ENCODE measurements at places on chromosomes 11 and 22.

GRCh38 chr11:22049276-22049675 lies 143.6 kb upstream of the ANO5 start:
- DNase-seq, result no peak

GRCh38 chr11:43578346-43579170 lies 102.0 kb upstream of the HSD17B12 start:
- no peak for DNase-seq

GRCh38 chr11:60251485-60252212 lies 8.7 kb upstream of the MS4A4E start:
- peak; percentile 28 for DNase-seq

- peak; percentile 31 for DNase-seq
Observed at GRCh38 chr22:19962246-19962908, 20.8 kb upstream of the TXNRD2 start.

DNA sequence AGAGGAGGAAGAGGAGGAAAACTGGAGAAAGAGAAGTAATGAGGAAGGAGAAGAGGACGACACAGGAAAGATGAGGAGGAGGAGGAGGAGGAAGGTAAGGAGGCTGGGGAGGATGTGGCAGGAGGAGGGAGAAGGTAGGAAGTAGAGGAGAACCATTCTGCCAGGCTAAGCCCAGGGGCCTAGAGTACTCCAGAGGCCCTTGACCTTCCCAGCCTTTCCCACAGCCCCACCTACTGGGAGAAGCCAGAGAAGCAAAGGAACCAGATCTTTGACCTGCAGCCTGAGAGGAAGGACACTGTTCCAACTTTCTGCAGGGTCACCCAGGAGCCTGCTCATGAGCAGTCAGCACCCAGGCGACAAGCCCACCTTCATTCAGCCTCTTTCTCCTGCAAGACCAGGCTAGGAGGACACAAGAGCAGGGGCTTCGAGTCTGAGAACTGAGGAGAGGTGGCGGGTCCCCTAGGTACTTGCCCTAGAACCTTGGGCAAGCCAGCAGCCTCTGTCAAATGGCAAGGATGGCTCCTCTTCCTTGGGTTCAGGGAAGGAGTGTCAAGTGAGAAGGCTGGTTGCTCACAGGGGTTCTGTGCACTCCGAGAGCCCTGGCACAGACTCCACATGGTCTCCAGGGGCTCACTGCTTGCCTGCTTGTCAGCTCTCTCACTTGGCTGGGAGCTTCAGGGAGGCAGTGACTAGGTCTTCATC lies 27.9 kb upstream of the OAF start:
- no peak for DNase-seq

GRCh38 chr11:8477680-8478079 lies 116.3 kb downstream of the STK33 start:
- DNase-seq, result no peak

DNA sequence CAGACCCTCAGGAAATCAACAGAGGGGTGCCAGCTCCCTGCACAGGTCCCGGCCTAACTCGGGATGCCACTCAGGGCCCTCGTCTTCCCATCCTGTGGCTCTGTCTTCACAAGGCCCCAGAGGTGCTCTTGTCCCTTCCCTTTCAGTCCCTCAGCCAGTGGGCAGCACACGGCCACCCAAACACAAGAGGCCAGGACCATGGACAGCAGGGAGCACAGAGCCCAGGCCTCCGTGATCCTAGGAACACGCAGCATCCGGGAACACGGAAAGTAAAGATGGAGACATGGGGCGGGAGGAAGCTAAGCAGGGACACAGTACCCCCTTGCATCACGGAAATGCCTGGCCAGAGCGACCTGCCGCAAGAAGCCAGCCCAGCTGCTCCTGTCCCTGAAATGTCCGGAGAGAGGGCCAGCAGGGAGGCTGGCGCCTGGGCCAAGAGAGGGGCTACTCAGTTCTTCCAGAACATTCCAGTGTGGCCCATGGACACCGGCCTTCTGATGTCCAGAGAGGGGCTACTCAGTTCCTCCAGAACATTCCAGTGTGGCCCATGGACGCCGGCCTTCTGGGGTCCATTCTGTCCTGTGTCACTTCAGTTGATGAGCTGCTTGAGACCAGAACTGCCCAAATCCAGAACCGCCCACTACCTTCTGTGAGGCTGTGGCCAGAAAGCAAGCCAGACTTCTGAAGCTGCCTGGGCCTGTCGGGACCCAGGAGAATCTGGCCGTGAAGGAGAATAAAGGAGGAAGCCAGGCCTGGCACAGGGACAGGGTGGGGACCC lies 274.0 kb downstream of the BRD1 start:
- no peak for DNase-seq

- DNase-seq, result no peak
Observed at GRCh38 chr11:27440090-27440489, 32.5 kb downstream of the LGR4 start.

DNA sequence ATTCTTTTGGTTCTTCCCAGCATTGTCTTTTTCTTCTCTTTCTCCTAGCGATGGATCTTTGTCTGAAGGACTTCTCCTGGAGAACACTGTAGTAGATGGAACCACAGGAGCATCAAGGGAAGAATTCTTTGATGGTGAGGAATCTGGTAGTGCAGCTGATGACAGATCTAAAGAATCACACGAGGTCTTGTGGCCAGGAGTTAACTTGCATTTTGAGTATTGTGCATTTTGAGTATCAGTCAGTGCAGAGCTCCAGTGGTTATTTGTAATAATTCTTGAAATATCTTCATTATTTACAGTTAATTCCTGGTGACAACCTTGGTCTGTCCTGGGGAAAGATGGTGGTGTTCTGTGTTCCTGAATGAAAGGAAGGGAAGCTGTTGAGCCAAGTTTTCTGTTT lies 14.5 kb upstream of the POGLUT3 start:
- DNase-seq, result no peak

DNA sequence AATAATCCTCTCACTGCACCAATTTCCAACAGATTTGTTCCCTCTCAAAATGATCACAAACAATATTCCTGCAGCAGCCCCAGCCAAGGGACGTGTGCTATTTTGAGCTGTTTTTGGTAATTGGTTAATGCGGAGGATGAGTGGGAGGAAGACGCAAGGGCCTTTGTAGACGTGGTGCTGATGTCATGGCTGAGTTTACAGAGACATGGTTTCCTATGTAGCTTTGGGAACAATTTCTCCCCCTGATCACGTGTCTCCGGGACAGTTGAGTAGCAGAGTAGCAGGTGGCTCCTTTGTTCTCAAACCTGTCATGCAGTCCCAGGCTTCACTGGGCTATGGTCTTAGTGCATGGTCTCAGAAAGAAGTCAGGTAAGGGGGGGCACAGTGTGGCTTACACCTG lies 183.2 kb upstream of the NECTIN1 start:
- DNase-seq, result no peak

DNA sequence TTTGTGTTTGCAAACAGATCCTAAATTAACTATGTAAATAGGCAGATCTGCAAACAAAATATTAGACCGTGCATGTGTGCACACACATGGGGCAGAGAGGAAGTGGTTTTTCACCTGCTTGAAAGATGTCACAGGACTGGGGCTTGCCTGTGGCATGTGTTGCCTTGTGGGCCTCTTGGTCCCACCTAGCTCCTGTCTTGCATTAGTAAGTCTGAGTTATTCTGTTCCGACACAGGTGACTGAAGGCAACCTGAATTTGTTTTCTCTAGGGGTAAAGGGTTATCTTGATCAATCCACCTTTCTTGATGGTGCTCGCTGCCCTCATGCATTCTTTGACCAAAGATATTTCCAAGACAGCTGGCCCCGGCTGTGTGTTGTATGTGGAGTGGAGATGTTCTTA lies 667.5 kb downstream of the NTM start:
- no peak for DNase-seq

- no peak for DNase-seq
Observed at GRCh38 chr22:45516923-45517675, 14.4 kb downstream of the FBLN1 start.

GRCh38 chr11:76616676-76617552 lies 53.6 kb downstream of the LRRC32 start:
- no peak for DNase-seq

DNA sequence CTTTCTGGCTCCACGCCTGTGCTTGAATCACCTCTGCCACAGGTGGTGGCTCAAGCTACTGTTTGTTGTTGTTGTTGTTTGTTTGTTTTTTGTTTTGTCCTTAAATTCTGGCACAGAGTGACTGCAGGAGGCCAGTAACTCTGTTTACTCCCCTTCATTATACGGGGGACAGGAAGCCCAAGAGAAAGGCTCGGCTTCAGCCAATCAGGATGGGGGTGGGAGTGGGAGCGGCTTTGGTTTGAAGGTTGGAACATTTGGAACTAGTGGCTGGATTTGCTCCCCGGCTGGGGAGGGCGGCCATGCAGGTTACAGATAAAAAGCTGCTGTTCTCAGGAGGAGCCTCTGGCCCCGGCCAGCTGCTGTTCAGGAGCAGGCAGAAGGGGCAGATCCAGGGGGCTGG lies 19.7 kb upstream of the CABP2 start:
- DNase-seq, result no peak

- DNase-seq, result no peak
Observed at GRCh38 chr11:65903068-65903481, 2.9 kb upstream of the FOSL1 start.

GRCh38 chr22:17098379-17098819 lies 13.6 kb downstream of the IL17RA start:
- DNase-seq, result peak; percentile 32

DNA sequence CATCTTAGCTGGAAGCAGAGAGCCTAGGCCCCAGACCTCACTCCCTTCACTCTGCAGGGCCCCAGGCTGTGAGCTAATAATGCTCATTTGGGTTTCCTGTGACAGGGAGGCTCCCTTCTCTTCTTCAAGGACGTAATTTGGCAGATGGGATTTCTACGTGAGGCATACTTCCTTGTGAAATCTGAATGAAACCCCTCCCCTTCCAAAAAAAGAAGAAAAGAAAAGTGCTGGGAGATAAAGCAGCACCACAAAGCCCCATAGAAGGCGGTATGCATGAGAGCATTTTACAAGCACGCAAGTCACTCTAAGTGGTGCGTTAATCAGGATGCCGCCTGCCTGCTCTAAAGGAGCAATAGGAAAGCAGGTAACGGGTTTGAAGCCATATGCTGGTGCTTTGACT lies 5.7 kb downstream of the P2RX3 start:
- no peak for DNase-seq

DNA sequence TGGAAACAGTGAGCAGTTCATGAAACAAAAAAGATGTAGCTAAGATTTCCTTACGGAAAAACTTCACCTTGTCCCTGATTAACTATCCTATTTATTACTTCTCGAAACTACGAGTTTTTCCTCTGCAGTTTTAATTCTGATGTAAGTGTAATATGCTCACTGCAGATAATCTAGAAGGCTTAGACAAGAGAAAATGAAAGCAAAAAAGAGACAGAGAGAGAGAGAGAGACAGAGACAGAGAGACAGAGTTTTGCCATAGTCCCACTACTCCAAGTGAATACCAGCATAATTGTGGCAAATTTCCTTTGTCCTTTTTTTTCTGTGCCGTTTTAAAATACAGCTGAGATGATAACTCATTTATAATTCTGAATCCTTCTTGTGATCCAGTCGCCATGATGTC lies 24.8 kb downstream of the FSHB start:
- DNase-seq, result no peak

- peak; percentile 20 for DNase-seq
Observed at GRCh38 chr22:21587803-21588611, 20.5 kb downstream of the UBE2L3 start.

DNA sequence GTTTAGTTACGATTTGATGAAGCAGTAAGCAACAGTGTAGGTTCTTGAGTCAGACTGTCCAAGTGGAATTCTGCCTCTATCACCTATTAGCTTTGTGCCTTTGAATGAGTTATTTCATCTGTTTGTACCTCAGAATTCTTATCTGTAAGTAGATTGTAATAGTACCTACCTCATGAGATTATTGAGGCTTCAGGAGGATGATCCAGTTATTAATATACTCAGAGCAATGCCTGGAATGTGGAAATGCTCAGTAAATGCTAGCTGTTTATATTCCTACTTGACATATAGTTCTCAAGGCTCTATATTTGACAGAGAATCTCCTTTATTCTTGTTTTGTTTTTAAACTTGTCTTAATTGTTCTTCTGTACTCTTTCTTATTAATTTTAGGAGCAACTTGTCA lies 70.1 kb downstream of the SFI1 start:
- no peak for DNase-seq

GRCh38 chr22:20238536-20238900 lies 29.6 kb downstream of the RTN4R start:
- DNase-seq, result peak; percentile 53

DNA sequence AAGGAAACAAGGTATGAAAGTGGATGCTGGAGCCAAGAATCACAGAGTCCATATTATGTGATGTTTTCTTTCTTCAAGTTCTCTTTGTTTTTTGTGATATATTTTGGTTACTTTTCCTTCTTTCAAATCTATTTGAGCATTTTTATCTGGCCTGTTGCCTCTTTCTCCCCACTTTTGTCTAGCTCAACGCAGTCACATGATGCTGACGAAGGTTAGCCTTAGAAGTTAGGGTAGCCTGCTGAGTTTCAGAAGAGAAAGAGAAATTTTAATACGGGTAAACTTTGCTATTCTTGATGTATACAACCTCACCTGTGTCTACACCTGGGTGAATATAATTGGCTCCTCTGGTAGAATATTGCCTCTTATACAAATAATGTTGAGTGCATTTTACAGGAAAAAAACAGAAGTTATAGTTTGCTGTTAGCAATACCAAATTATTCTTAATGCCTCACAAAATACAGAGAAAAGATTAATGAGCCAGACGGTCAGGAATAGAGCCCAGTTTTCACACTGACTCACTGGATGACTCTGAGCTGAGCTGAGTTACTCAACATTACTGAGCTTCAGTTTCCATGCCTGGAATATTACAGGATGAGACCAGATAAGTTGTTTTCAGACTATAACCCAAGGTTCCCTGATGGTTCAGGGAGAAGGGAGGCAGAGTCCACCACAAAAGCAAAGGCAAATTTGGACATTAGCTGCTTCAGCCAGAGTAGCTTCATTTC lies 161.6 kb upstream of the BDNF start:
- no peak for DNase-seq

GRCh38 chr11:57318178-57318577 lies 6.6 kb downstream of the TNKS1BP1 start:
- no peak for DNase-seq

- DNase-seq, result no peak
Observed at GRCh38 chr11:117874253-117874909, 2.1 kb downstream of the FXYD6 start.

GRCh38 chr11:80598905-80599304 lies 1158.1 kb upstream of the TENM4 start:
- no peak for DNase-seq

DNA sequence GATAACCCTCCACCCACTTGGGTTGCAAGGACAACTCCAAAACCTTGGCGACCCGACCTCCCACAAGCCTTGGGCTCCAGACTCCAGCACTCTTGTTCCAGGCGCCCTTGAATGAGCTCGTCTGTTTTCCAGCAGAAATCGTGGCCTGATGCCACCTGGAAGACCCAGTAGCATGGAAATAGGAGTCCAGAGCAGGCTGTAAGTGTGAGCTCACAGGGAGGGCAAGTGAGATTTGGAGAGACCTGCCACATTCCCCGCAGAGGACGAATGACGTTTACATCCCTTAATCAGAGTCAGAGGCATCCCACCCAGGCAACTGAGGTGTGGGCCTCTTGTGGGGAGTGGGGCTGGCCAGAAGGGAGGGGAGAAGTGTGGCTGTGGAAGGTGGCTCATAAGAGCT lies 71.9 kb downstream of the LDLRAD3 start:
- no peak for DNase-seq

GRCh38 chr11:112401036-112401769 lies 140.5 kb upstream of the PLET1 start:
- no peak for DNase-seq

All from CD4-positive, alpha-beta T cell treated with Interleukin-15 for 4 hours (primary cell).